ENCODE measurements at places on chromosomes 1 and 21.

DNA sequence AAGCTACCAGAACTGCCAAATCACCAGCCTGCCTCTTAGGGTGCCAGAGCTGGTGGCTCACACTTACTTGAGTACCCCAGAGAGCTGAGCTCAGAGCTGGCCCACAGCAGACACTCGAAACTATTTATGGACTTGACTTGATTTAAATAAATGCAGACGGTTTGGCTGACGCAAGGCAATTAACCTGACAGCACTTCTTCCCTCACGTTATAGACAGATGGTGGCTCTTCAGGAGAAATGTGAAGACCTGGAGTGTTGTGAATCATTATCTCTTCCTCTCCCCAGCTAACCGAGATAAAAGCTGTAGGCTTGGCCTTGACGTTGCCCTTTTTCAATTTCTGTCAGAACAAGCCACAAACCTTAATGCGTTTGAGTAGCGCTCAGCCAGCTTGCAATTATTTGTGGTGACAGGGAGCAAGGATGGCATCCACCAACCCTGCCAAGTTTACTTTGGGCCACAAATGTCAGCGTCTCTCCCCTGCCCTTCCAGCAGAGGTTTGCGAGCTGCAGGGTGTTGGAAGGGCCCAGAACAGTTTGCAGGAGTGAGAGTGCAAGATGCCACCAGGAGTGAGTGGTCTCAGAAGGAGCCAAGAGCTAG is 34.0 kb upstream of the BCAR3 start:
- no peak for DNase-seq

GRCh38 chr1:87928623-87929022 is 599.9 kb downstream of the LMO4 start:
- DNase-seq = no peak

GRCh38 chr1:118504221-118504644 is 319.2 kb upstream of the SPAG17 start:
- DNase-seq = no peak

DNA sequence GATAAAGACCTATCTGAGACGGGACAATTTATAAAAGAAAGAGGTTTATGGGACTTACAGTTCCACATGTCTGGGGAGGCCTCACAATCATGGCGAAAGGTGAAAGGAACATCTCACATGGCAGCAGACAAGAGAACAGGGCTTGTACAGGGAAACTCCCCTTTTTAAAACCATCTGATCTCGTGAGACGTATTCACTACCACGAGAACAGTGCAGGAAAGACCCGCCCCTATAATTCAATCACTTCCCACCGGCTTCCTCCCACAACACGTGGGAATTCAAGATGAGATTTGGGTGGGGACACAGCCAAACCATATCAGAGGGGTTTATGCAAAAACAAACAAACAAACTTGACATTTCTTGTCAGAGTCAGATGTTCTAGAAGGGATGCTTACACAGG is 89.7 kb downstream of the PLPP3 start:
- no peak for DNase-seq

- no peak for DNase-seq
Measured at GRCh38 chr1:89986020-89986419, 8.9 kb upstream of the ZNF326 start.

DNA sequence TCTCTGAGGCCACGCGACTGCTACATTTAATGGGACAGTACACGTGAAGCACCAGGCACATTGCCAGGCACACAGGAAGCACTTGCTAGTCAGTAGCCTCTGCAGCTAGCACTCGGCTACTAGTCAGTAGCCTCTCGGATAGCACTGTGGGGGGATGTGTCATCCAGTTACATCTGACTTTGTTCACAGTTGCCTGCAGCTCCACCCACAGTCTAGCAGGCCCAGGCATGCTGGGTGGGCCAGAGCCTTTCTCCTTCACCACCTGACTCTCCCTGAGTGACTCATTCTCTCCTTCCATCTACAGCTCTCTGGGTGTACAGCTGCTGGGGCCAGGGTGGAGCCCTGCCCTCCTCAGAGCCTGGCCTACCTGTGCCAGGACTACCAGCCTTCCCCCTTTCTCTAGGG is 51.5 kb downstream of the PTPRF start:
- no peak for DNase-seq

GRCh38 chr21:44926331-44927101 is 5.8 kb upstream of the ITGB2 start:
- no peak for DNase-seq

GRCh38 chr1:56453016-56453415 is 126.3 kb downstream of the PLPP3 start:
- no peak for DNase-seq

GRCh38 chr1:216523449-216524190 is 100.4 kb upstream of the USH2A start:
- no peak for DNase-seq

DNA sequence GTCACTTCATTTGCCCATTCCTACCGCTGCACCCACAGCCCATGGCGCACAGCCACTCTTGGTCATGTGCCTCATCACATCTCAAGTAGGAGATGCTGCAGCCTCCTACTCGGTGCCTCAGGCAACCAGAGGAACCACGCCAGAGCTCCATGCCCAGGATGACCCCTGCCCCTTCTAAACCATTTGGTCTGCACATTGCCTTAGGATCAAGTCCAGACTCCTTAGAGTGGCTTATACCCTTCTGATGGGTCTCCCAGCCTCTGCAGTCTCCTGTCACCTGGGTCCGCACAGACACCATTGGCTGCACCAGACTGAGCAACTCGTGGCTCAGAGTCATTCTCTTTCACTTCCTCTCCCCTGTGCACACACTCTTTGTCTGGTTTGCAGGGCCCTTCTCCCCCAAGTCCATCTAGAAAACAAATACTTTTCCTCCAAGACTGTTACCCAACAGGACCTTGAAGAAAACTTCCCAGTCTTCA is 2.2 kb upstream of the ADORA3 start:
- DNase-seq = no peak

DNA sequence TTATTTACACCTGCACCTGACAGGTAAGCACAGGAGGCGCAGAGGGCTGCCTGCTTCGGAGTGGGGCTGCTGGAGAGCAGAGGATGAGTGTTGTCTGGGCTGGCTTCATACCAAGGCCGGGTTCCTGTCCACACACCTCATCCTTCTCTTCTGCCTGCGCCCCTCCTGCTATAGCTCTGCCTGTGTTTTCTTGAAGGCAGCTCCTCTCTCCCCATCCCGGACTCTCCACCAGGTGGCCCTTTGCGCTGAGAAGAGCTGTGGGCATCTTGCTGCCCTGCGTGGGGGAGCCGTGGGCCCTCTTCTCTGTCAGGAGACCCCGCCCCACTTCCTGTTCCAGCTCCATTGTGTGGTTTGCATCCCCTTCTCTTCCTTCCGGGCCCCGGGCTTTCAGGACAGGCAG is 35.0 kb downstream of the ARHGEF10L start:
- no peak for DNase-seq

DNA sequence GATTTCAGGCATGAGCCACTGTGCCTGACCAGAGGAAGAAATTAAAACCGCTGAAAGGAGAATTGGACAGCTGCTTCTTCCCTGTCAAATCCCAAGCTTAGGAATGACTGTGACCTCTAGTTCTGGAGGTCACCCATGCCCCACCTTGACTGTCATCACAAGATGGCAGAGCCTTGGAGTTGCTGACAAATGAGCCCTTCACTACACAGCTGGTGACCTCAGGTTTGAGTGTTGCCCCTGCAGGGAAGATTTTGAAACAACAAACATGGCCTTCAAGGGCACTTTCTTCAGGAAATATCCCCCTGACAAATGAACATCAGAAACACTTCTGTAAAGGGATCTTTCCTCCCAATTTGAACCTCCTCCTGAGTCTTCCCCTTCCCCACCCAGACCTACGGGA is 6.9 kb upstream of the SLC45A3 start:
- DNase-seq = no peak

DNA sequence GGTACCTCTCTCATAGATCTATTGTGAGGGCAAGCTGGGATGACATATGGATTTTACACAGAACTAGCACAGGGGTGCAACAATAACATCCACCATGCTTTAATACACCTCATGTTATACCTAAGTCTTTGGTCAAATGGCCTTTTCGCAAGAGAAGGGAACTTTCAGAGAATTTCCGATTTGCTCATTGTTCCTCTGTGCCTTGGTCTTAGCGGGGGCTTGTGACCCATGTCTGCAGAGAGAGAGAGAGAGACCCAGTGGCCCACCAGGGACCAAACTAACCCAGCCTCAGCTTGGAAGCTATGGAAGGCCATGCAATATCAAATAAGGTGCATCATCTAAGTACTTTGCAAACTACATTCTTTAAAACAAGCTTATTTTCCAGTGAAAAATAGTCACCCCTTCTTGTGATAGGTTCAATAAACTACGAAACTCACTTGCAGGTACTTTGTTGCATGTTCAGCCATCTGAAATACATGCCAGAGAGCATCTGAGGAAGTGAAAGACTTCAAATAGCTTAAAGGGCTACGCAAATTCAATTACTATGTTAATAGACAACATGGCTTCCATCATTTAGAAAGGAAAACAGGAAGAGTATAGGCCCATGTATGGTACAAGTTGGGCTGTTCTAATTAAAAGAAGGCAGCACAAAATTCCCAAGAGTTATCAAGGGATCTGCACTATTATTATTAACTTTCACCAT is 100.7 kb downstream of the KCNN3 start:
- DNase-seq = no peak

GRCh38 chr1:106921186-106921585 is 135.3 kb upstream of the PRMT6 start:
- no peak for DNase-seq

DNA sequence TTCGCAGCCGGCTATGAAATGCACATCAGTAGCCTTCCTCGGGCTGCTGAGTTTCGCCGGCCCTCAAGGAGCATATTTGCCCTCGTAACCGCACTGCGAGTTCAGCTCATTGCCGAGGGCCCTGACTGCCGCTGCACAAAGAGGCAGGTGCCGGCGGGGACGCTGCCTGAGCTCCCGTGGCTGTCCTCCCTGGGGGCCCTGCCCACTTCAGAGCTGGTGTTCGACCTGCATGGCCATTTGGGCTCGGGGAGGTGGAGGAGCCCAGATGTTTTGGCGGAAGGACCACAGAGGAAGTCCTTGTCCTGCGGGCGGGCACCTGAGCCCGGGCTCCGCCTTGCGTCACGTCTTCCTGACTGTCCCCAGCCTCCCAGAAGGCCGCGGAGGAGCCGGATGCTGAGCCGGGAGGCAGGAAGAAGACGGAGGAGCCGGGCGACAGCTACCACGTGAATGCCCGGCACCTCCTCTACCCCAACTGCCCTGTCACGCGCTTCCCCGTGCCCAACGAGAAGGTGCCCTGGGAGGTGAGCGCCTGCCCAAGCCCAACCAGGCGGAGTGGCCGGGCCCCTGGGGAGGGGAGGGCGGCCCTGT is 29.9 kb upstream of the LRRC3 start:
- no peak for DNase-seq

GRCh38 chr1:167517535-167518330 is 596 bp downstream of the CD247 start:
- peak; percentile 52 for DNase-seq

GRCh38 chr1:94056996-94057395 is 64.0 kb downstream of the ABCA4 start:
- no peak for DNase-seq

DNA sequence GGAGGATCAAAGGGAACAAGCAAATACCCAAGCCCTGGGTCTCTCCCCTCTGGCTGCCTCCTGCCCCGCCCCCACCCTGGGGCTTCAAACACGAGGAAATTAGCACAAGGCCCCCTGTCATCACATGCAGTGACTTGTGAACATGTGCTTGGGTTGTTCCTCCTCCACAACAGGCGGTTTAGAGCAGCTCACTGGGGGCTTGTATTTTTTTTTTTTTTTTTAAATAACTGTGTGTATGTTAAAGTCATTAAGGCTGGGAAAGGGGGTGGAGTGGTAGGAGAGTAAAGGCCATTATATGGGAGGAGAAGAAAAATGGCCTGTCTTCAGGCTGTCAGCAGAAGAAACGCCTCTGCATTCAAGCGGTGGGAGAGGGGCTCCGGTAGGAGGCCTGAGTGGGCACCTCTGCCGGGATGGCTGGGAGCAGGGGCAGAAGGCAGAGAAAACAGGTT is 64.2 kb downstream of the PLXNA2 start:
- DNase-seq = no peak
